Activated CD8-positive, alpha-beta memory T cell treated with anti-CD3 and anti-CD28 coated beads, Interleukin-2, amount 10 ng/mL, durations not matched to agents 7 days and 5 days (primary cell): ENCODE measurements at places on chromosomes 11 and 22. TPM values are rescaled to one million over a fixed set of nuclear protein-coding genes. Genes with fewer than 3 reads are reported as not detected.

Gene HARBI1
- 6.6 TPM for total RNA-seq

Gene NCF4
- 77.9 TPM for total RNA-seq

Gene SNAP29
- 32.3 TPM for total RNA-seq

Gene JRKL
- 9.6 TPM for total RNA-seq

Gene P2RY6
- total RNA-seq: not detected

Gene KRTAP5-9
- not detected for total RNA-seq

Gene MRGPRE
- not detected for total RNA-seq

Gene CRY2
- total RNA-seq: 23.3 TPM

Gene NXPE2
- not detected for total RNA-seq

Gene ZBTB16
- total RNA-seq: 3.2 TPM

Gene CWF19L2
- total RNA-seq: 14.1 TPM

Gene TTC36
- 0.66 TPM for total RNA-seq

DNA sequence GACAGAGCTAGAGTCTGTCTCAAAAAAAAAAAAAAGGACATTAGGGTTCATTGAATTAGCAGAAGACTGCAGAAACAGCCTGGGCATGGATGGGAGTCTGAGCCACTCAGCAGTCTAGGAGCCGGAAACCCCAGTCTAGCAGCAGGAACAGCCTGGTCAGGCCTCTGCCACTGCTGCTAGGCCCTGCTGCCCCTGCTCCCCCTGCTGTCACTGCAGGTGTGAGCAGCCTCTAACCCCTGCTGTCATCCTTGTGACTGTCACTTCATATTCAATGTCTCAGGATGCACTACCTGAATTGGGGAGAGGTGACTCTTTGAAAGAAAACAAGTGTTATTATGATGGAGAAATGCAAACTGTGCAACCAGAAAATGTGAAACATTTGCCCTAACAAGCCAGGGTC, 7.0 kb upstream of the DDX17 start:
- H3K4me3 ChIP-seq: no peak overlapping the region
- peaks cover 7% of the 10 kb centered on the region for H3K4me1 ChIP-seq
- H3K27me3 ChIP-seq: no peaks in the 10 kb centered on the region
- peak; percentile 63 for DNase-seq
- H3K27ac ChIP-seq: no peak overlapping the region
- peaks cover 6% of the 10 kb centered on the region for H3K36me3 ChIP-seq

DNA sequence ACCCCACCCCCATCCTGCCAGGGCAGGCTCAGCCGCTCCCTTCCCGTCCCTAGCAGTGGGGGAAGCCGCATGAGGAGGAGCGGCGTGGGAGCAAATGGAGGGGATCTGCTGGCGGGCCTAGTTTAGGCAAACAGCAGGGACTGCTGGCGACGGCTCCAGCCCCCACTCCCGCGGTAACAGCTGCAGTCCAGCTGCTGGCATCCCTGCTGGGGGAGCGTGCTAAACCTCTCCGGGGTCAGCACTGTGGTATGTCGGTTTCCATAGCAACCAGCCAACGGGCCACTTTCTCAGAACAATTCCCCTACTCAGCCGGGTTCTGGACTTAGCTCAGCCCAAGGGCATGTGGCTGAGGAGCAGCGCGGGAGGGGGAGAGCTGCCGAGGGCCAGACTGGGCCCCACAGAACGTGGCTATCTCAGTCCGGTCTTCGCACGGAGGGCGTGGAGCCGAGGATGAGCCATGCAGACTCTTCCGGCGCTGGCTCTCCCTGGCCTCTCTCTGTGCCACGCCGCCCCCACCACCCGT, 98.8 kb downstream of the PKNOX2 start:
- H3K4me3 ChIP-seq: no peak overlapping the region
- no peaks in the 10 kb centered on the region for H3K4me1 ChIP-seq
- no peak overlapping the region for H3K27ac ChIP-seq

GRCh38 chr22:41532908-41533825, 11.1 kb downstream of the POLR3H start:
- no peak overlapping the region for H3K4me3 ChIP-seq
- no peaks in the 10 kb centered on the region for H3K4me1 ChIP-seq
- H3K27ac ChIP-seq: peak overlapping the region; percentile 24
- peaks cover 13% of the 10 kb centered on the region for H3K36me3 ChIP-seq
- DNase-seq: peak; percentile 79

- no peaks in the 10 kb centered on the region for H3K4me1 ChIP-seq
- H3K27ac ChIP-seq: no peak overlapping the region
- no peak overlapping the region for H3K4me3 ChIP-seq
- DNase-seq: no peak
Observed at GRCh38 chr11:134164490-134165370, 59.0 kb downstream of the NCAPD3 start.

GRCh38 chr11:84345597-84345996, 1059.4 kb upstream of the CCDC90B start:
- no peak overlapping the region for H3K27ac ChIP-seq
- H3K36me3 ChIP-seq: no peaks in the 10 kb centered on the region

- H3K27ac ChIP-seq: no peak overlapping the region
- no peaks in the 10 kb centered on the region for H3K4me1 ChIP-seq
- H3K4me3 ChIP-seq: no peak overlapping the region
Observed at GRCh38 chr11:69525516-69526452, 44.3 kb downstream of the LINC01488 start.

DNA sequence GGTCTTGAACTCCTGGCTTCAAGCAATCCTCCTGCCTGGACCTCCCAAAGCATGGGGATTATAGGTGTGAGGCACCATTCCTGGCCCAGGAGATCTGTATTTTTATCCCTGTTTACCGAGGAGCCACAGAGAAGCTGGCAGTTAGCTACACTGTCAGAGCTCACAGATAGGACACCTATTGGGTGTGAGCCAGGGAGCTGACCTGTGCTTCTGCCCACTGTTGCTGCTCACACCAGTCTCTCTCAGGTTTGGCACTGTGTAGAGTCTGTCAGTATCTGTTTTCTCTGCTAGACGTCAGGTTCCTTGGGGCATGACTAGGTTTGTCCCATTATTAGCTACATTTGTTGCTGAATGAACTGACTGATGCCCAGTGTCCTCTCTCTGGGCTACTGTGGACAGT, 17.5 kb downstream of the PPP6R2 start:
- peak overlapping the region; percentile 49 for H3K4me3 ChIP-seq
- H3K4me1 ChIP-seq: peaks cover 64% of the 10 kb centered on the region
- peaks cover 38% of the 10 kb centered on the region for H3K36me3 ChIP-seq
- no peaks in the 10 kb centered on the region for H3K27me3 ChIP-seq
- peak overlapping the region; percentile 96 for H3K27ac ChIP-seq

DNA sequence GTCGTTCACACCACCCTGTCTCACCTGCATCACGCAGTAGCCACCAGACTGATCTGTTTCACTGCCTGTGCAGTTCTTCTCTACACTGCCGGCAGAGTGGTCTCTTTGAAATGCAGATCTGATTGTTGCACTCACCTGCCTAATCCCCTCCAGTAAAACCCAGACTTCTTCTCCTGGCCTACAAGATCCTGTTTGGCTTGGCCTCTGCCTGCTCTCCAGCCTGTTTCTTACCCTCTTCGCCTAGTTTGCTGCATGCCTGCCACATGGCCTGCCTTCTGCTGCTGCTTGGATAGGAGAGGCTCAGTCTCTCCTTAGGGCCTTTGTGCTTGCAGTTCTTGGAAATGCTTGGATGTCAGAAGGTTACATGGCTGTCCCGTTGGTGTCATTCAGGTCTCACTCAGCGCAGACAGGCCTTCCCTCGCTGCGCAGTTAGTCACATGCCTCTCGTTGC, 42.0 kb downstream of the PACS1 start:
- peak overlapping the region; percentile 64 for H3K27ac ChIP-seq
- DNase-seq: no peak
- H3K4me3 ChIP-seq: no peak overlapping the region
- peaks cover 16% of the 10 kb centered on the region for H3K36me3 ChIP-seq

GRCh38 chr22:46044621-46045458, 67.9 kb upstream of the WNT7B start:
- peaks cover 15% of the 10 kb centered on the region for H3K27me3 ChIP-seq
- no peaks in the 10 kb centered on the region for H3K36me3 ChIP-seq
- H3K4me3 ChIP-seq: peak overlapping the region; percentile 66
- H3K4me1 ChIP-seq: peaks cover 11% of the 10 kb centered on the region
- no peak overlapping the region for H3K27ac ChIP-seq
- DNase-seq: no peak

- DNase-seq: no peak
- H3K4me3 ChIP-seq: no peak overlapping the region
- H3K4me1 ChIP-seq: no peaks in the 10 kb centered on the region
- peaks cover 7% of the 10 kb centered on the region for H3K36me3 ChIP-seq
- H3K27me3 ChIP-seq: peaks cover 2% of the 10 kb centered on the region
- no peak overlapping the region for H3K27ac ChIP-seq
Observed at GRCh38 chr11:17381156-17381555, 7.3 kb downstream of the KCNJ11 start.

- peaks cover 42% of the 10 kb centered on the region for H3K4me1 ChIP-seq
- DNase-seq: no peak
- H3K27ac ChIP-seq: peak overlapping the region; percentile 25
- no peaks in the 10 kb centered on the region for H3K27me3 ChIP-seq
- H3K4me3 ChIP-seq: no peak overlapping the region
- peaks cover 17% of the 10 kb centered on the region for H3K36me3 ChIP-seq
Observed at GRCh38 chr11:45809456-45810395, 4.8 kb downstream of the SLC35C1 start.

DNA sequence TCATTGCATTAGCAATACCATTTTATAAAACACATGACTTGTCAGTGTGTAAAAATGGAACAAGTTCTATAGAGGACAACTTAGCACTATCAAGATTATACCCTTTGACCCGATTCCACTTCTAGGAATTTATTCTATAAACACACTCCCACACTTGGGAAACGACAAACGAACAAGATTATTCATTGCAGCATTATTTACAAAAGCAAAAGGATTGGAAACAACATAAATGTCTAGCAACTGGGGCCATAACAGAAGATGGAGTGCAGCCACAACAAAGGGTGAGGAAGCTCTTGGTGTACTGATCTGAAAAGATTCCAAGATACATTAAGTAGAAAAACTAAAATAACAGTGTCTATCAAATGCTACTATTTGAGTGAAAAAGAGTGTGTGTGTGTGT, 2.3 kb upstream of the IRAG1 start:
- no peak overlapping the region for H3K27ac ChIP-seq
- H3K4me1 ChIP-seq: no peaks in the 10 kb centered on the region
- H3K4me3 ChIP-seq: no peak overlapping the region
- H3K36me3 ChIP-seq: no peaks in the 10 kb centered on the region
- no peak for DNase-seq
- peaks cover 12% of the 10 kb centered on the region for H3K27me3 ChIP-seq

GRCh38 chr11:32015427-32015826, 75.4 kb upstream of the RCN1 start:
- no peak overlapping the region for H3K4me3 ChIP-seq
- peaks cover 25% of the 10 kb centered on the region for H3K27me3 ChIP-seq
- H3K36me3 ChIP-seq: no peaks in the 10 kb centered on the region
- H3K27ac ChIP-seq: no peak overlapping the region

GRCh38 chr11:76831686-76832310, 28.9 kb upstream of the ACER3 start:
- H3K27ac ChIP-seq: no peak overlapping the region
- no peaks in the 10 kb centered on the region for H3K36me3 ChIP-seq
- no peaks in the 10 kb centered on the region for H3K4me1 ChIP-seq
- no peak for DNase-seq

- no peaks in the 10 kb centered on the region for H3K4me1 ChIP-seq
- H3K4me3 ChIP-seq: no peak overlapping the region
- no peaks in the 10 kb centered on the region for H3K27me3 ChIP-seq
- no peak overlapping the region for H3K27ac ChIP-seq
- H3K36me3 ChIP-seq: no peaks in the 10 kb centered on the region
Observed at GRCh38 chr11:85182441-85183387, 444.4 kb downstream of the DLG2 start.

GRCh38 chr11:23990346-23991164, 506.3 kb upstream of the LUZP2 start:
- no peaks in the 10 kb centered on the region for H3K4me1 ChIP-seq
- no peak overlapping the region for H3K4me3 ChIP-seq
- no peaks in the 10 kb centered on the region for H3K36me3 ChIP-seq
- H3K27me3 ChIP-seq: no peaks in the 10 kb centered on the region

DNA sequence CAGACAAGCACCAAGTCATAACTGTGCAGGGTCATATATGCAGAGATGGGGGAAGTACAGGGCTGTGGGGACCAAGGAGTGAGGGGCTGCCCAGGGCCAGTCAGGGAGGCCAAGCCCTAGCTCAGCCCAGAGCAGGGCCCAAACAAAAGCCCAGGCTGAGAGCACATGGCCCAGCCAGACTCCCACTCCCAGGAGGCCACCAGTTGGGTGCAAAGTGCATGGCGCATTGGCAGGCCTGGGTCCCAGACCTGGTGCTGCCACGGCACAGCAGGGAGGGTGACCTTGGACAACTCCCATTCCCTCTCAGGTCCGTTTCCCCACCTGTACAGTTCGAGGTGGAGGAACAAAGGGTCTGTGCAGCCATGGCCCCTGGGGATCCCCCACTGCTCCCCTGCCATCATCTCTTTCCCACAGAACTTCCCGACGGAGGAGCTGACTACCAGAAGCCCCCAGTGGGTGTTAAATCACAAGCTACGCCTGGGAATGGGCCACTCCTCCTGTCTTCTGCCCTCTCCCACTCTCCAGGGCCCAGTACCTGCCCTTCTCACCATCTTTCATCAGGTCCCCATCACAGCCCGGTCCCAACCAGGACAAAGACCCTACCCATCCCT, 608 bp downstream of the NIPSNAP1 start:
- peaks cover 18% of the 10 kb centered on the region for H3K4me1 ChIP-seq
- H3K27me3 ChIP-seq: no peaks in the 10 kb centered on the region
- peak overlapping the region; percentile 92 for H3K27ac ChIP-seq

DNA sequence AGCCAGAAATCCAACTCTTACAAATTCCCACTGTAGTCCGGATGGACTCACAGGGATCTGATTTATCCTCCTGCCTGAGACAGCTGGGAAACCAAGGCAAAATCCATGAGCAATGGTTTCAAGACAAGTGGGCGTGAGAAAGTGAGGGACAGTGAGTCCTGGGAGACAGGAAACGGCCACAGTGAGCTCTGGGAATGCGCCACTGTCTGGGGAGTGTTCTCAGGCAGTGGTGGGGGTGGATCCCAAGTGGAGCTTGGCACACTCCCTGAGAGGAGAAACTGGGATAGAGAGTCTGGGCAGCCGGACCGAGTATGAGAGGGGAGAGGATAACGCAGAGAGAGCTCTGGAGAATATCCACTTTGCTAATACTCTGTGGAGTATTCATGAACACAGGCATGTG, 9.8 kb downstream of the IL17REL start:
- peaks cover 2% of the 10 kb centered on the region for H3K4me1 ChIP-seq
- H3K27ac ChIP-seq: no peak overlapping the region
- no peaks in the 10 kb centered on the region for H3K36me3 ChIP-seq

GRCh38 chr22:36790648-36791047, 14.7 kb upstream of the IFT27 start:
- peak; percentile 80 for DNase-seq
- peaks cover 27% of the 10 kb centered on the region for H3K27me3 ChIP-seq
- peaks cover 13% of the 10 kb centered on the region for H3K4me1 ChIP-seq
- H3K27ac ChIP-seq: peak overlapping the region; percentile 13
